ENCODE measurements at places on chromosomes 13 and 19. TPM values are rescaled to one million over a fixed set of nuclear protein-coding genes. Genes with fewer than 3 reads are reported as not detected.

OR4F17 gene
- total RNA-seq, result not detected

DHDH gene
- total RNA-seq, result 0.17 TPM

EPN1 gene
- total RNA-seq, result 47.1 TPM

APLP1 gene
- 2.6 TPM for total RNA-seq

ITGBL1 gene
- 45.1 TPM for total RNA-seq

SRRM5 gene
- total RNA-seq, result under 0.01 TPM

RGCC gene
- 51.1 TPM for total RNA-seq

STARD13 gene
- total RNA-seq, result 16.2 TPM

C5AR1 gene
- total RNA-seq, result 0.33 TPM

F2RL3 gene
- total RNA-seq, result not detected

SIGLEC14 gene
- total RNA-seq, result not detected

KHSRP gene
- 84.7 TPM for total RNA-seq

CTXN1 gene
- 0.66 TPM for total RNA-seq

DDX39A gene
- 36.5 TPM for total RNA-seq

ZIK1 gene
- 7.2 TPM for total RNA-seq

TEKTIP1 gene
- total RNA-seq, result not detected

SIGLEC10 gene
- not detected for total RNA-seq

ZNF878 gene
- not detected for total RNA-seq

ZNF497 gene
- 2.5 TPM for total RNA-seq

NEK5 gene
- under 0.01 TPM for total RNA-seq

VSTM2B gene
- total RNA-seq, result not detected

OR7G2 gene
- not detected for total RNA-seq

PGLYRP1 gene
- total RNA-seq, result not detected

ZNF71 gene
- total RNA-seq, result 7.7 TPM

ARHGEF1 gene
- total RNA-seq, result 21.6 TPM

KLK14 gene
- not detected for total RNA-seq

NRTN gene
- total RNA-seq, result 0.51 TPM

LRRC63 gene
- total RNA-seq, result under 0.01 TPM

IRGC gene
- total RNA-seq, result not detected

BRME1 gene
- 0.83 TPM for total RNA-seq

NALCN gene
- 1.5 TPM for total RNA-seq

LRRC8E gene
- 2.6 TPM for total RNA-seq

Measured in fibroblast of lung (primary cell).